ENCODE measurements at places on chromosomes 4 and X.

GRCh38 chr4:86558797-86559196 is 35.3 kb upstream of the PTPN13 start:
- DNase-seq = no peak

GRCh38 chr4:21826071-21826470 is 122.5 kb downstream of the KCNIP4 start:
- no peak for DNase-seq

DNA sequence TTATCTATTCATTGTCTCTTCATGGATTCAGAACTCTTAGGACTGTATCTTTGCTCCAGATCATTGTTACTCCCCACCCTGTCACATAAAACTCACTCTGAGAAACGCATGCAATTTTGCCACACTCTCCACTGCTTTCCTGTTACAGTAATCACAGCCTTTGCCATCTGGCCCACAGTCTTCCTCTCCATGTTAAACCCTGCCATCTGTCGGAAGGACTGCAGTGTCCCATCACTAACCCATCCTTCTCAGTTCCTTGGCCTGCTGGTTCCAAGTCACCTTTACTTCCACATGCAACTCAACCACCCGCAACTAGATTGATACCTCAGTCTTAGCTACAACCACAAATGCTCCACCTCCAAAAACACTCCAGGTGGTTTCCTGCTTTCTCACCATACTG is 308.7 kb upstream of the FAM241A start:
- DNase-seq = no peak

DNA sequence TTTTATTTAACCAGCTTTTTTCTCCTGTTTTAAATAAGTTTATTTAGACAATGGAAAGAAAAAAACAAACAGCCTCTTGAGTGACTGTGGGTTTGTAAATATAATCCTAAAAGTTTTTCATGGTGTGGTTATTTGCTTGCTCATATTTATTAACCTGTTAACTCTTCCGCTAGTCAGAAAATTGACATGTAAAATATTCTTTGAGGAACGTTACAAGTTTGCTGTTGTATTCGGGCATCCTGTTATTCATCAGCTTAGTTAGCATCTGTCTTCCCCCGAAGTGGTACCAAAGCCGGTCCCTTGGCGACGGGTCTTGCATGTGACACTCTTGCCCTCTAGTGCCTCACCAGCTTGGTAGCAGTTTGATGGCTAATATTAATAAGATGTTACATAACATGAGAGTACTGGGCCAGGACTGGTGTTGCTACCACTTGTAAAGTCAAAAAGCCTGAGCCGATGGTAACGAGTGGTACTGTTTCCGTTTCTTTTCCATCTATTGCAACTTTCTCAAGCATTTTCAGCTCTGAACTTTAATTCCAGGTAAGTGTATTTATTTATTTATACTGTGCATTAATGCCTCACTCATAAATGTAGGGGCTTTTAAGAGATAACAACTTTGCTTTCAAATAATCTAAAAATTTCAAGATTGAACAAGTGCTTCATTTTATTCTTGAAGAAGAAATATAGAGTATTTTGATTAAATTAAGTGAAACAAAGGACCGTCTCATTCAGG is at the start of gene NDST3:
TSS of gene NDST3 (plus strand) at position 434 of the 733 bp plus-strand sequence. CDS start 19,425 bp downstream, outside the sequence.
- DNase-seq = no peak

- DNase-seq = no peak
Measured at GRCh38 chrX:119411959-119412358, 12.8 kb downstream of the SLC25A43 start.

DNA sequence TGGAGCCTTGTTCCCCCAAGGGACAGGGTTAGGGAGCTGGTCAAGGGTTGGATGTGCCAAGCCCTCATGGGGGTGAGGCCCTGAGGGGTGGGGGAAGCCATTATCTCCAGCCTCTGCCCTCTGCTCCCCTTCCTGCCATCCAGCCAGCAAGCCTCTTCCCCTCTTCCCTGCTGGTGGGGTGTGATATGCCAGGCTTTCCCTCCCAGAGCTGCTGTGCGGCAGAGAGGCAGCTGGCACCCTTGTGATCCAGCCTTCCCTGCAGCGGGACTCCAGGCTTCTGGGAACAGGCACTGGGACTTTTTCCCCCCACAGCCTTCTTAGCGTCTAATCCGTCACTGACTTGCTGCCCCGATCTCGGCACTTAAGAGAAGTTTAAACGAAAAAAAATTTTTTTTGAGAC is 6.3 kb downstream of the SSR4 start:
- no peak for DNase-seq

DNA sequence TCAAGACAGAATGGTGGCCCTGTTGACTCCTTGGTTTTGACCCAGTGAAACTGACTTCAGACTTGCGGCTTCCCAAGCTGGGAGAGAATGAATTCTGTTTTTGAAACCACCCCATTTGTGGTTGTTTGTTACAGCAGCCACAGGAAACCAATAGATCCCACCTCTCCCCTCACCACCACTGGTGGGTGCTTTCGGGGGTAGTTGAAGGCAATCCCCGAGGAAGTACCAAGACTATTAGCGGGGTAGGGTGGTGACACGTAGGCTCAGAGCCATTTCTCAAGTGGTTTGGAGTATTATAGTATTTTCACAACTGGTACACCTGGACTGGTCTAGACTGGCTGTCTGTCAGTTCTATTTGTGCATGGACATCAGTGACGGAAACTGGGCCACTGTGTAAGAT is 189.1 kb upstream of the RBPJ start:
- DNase-seq = peak; percentile 7

DNA sequence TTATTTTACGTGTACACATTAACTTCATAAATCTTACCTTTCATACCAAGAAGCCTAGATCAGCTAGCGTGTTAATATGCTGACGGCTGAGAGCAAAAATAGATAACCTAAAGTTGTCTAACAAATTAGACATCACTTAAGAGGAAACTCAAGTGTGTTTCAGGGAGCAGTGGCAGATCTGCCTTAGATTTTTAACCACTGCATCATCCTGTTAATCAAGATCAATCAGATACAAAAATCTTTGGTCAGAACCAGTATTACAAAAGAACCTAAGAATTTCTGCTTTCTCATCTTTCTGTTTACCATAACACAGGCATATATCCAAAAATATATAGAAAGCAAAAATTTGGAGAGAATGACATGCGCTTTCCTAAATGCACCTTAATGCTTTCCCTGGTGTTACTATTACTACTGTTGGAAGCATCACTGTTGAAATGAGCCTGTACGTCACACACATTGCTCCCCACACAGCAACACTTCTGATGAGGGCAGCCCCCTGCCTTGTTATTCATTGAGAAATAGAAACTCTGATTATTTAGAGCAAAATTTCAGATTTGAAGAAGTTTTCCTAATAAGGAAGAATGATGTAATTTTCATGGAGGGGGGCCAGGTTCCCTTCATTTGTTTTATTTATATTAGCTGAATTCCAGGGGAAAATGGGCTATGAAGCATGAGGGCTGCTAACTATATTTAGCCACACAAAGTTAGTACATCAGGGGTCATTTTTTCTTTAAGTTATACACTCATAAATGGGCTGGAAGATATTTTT is 152.3 kb downstream of the CBR4 start:
- no peak for DNase-seq

DNA sequence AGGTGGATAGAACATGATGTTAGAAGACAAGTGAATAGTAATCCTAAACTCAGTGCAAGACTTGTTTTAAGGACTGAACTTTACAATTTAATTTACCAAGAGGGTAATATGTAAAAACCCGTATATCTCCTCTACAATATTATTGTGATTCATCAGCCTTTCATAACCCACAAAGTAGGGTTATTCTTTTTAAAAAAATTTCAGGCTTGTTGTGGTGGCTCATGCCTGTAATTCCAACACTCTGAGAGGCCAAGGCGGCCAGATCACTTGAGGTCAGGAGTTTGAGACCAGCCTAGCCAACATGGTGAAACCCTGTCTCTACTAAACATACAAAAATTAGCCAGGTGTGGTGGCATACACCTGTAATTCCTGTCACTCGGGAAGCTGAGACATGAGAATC is 7.2 kb downstream of the IBSP start:
- no peak for DNase-seq

DNA sequence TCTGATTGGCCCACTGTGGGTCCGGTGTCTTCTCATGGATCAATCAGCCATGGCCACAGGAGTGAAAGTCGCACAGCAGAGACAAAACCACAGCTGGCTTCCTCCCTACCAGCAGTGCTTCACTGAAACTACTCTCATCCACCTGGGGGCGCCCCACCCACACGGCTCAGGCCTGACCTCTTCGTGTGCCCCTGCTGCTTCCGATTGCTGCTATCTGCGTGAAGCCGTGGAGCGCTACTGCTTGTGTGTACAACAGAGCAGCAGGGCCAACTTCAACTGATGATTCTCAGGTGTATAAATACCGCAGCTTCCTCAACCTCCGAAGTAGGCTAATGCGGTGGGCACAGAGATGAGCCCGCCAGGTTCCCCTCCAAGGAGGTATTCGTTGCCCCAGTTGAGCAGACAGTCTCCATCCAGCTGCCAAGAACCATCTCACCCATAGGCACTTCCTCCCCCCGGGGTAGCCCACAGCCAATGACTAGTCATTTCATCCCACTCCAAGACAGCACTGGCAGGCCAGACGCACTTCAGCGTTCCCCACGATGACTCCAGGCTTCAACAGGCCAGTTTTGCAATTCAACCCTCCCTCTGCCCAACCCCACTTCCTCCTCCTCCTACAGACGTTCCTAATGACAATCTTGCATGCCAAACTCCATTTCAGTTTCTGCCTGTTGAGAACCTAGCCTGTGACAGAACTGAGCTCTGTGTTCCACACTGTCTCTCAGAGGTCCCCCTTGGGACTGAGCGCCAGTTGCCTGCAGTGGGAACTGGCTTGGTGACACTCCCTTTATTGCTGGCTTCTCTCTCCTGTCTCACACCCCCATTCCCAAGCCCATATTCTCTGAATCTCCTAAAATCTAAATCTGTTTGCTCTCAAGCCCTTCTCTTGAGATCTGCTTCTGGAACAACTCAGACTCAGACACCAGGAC is 41.3 kb upstream of the ATP6AP2 start:
- DNase-seq = peak; percentile 49

DNA sequence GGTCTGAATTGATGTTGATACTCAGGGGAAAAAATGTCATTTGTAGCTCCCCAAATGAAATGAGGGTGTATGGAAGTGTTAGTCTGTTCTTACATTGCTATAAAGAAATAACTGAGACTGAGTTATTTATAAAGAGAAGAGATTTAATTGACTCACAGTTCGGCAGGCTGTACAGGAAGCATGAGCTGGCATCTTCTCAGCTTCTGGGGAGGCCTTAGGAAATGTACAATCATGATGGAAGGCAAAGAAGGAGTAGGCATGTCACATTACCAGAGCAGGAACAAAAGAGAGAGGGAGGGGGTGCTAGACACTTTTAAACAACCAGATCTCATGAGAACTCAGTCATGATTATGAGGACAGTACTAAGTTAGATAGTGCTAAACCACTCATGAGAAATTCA is 1199.9 kb upstream of the DIAPH2 start:
- no peak for DNase-seq

GRCh38 chr4:158949099-158949498 is 153.8 kb upstream of the RAPGEF2 start:
- no peak for DNase-seq

DNA sequence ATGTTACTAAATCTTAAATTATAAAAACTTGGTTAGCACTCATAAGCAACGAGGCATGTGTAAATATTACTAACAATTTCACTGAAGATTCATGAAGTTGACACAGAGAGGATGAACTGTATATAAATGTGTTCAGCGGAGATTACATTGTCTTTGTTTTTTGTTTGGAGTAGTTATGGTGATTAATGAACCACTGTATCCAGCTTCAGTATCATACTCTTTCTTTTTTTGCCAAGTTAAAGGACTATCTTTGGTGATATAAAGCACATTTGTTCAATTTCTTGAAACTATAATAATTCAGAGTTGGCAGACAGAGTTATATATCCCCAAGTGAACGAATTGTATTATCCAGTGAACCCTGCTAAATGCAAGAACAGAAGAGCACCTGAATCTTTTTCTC is 497.6 kb downstream of the CCSER1 start:
- no peak for DNase-seq

- peak; percentile 40 for DNase-seq
Measured at GRCh38 chrX:13092455-13092941, 48.1 kb upstream of the FAM9C start.

- DNase-seq = no peak
Measured at GRCh38 chr4:125125276-125125675, 189.5 kb upstream of the FAT4 start.

GRCh38 chr4:109921384-109921808 is 8.7 kb downstream of the EGF start:
- no peak for DNase-seq

- DNase-seq = no peak
Measured at GRCh38 chrX:51760657-51761056, 17.4 kb downstream of the GSPT2 start.

DNA sequence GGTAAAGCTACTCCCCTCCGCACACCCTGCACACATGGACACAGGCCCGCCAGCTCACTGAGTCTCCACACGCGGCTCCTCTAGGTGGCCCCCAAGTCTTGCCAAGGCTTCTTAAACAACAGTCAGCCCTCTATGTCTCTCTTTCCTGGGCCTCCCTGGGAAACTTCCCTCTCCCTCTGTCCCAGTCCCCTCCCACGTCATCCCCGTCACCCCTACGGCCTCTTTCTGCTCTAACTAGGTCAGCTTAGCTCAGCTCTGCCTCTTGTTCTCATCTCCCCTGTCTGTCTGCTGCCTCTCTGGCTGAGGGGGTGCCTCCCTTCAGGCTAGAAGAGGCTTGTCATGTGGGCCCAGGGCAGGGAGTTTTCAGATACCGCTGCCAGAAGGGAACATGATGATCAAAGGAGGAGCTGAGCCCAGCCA is 38.8 kb downstream of the SEPTIN6 start:
- DNase-seq = no peak

DNA sequence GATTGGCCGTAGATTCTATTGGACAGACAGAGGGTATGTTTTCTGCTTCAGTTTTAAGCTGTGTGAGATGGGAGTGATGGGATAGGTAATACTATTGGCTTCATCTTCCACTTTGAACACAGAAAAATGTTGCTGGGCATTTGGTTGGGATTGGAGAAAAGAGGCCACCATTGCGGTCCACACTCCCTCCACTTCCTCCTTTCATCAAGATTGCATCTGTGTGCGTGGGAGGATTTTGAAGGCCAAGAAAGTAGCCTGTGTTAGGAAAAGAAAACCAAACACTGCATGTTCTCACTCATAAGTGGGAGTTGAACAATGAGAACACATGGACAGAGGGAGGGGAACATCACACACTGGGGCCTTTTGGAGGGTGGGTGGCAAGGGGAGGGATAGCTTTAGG is 56.4 kb downstream of the EGF start:
- DNase-seq = no peak

All from activated CD8-positive, alpha-beta memory T cell treated with anti-CD3 and anti-CD28 coated beads for 1 hour (primary cell).